ENCODE measurements at places on chromosomes 6 and 20.

DNA sequence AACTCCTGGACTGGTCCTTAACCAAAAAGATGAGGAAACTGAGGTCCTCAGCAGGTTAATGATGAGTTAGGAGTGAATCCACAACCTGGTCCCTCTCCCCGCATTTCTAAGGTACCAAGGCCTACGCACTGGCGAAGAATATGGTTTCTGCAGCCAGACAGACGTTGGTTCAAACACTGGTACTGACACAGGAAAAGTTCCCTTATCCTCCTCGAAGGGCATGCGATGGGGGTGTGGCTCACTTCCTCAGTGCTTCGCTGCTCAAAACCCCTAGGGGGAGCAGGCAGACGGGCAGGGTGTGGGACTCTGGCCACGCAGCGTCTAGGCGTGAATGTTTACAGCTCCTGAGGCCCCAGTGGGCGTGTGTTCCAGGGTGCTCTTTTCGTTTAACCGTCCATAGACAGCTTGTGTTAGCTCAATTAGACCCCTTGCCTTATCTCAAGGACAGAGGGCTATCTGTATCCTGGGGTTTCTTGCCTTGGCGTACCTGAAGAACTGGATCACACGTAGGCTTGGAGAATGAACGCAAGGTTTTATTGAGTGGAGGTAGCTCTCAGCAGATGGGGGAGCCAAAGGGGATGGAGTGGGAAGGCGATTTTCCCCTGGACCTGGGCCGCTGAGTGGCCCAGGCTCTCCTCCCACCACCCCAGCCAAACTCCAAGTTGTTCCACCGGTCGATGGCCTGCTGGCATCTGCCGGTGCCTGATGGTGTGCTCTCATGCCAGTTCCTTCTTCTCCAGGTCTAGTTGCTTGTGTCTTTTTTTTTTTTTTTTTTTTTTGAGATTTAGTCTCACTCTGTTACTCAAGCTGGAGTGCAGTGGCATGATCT, 31.8 kb upstream of the PTPN1 start:
- DNase-seq, result no peak

DNA sequence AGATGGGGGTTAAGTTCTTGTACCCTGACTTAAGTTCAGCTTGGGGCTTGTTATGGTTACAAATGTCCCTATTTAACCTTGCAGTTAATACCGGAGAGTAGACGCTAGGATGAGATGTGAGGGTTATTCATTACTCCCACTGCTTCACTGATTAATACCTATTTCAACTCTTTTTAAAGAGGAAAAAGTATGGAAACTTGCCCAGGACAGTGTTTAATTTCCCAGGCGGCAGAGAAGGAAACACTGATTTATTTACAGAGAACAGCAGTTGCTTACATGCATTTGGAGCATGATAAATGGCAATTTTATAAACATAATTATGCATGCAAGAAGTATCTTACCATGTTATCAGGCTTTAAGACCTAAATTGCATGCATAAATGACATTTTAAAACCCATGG, 137.7 kb downstream of the RCAN2 start:
- no peak for DNase-seq

GRCh38 chr6:109056661-109057060, 38.0 kb downstream of the SESN1 start:
- no peak for DNase-seq

GRCh38 chr6:41580690-41581089, 34.5 kb downstream of the FOXP4 start:
- DNase-seq, result no peak

DNA sequence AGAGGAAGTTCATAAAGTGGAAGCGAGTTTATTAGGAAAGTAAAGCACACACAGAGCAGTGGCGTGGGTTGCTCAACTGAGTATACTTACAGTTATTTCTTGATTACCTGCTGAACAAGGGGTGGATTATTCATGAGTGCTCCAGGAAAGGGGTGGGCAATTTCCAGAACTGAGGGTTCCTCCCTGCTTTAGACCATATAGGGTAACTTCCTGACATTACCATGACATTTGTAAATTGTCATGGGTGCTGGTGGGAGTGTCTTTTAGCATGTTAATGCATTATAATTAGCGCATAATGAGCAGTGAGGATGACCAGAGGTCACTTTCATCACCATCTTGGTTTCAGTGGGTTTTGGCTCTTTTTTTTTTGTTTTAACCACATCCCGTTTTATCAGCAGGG, 29.8 kb downstream of the PDYN start:
- DNase-seq, result no peak

- no peak for DNase-seq
Observed at GRCh38 chr6:88441346-88441745, 275.2 kb upstream of the CNR1 start.

- no peak for DNase-seq
Observed at GRCh38 chr20:60903325-60903971, 348.6 kb upstream of the CDH4 start.

DNA sequence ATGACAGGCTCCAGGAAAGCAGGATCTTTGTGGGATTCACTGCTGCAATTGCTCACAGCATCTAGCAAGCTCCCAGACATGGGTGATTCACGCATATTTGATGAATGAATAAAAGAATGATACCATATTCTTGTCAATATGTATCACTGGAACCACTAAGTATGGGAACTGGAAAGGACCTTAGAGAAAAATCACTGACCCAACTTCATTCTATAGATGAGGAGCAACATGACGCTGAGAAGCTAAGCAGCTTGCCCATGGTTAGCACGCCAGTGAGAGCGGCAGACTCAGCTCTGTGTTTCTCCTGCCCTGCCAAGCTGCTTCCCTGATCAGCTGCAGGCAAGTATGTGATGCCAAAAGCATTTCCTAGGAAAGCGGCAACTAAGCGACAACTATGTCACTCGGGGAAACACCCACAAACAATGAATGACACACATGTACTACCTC, 66.8 kb downstream of the PPP1R3G start:
- no peak for DNase-seq

DNA sequence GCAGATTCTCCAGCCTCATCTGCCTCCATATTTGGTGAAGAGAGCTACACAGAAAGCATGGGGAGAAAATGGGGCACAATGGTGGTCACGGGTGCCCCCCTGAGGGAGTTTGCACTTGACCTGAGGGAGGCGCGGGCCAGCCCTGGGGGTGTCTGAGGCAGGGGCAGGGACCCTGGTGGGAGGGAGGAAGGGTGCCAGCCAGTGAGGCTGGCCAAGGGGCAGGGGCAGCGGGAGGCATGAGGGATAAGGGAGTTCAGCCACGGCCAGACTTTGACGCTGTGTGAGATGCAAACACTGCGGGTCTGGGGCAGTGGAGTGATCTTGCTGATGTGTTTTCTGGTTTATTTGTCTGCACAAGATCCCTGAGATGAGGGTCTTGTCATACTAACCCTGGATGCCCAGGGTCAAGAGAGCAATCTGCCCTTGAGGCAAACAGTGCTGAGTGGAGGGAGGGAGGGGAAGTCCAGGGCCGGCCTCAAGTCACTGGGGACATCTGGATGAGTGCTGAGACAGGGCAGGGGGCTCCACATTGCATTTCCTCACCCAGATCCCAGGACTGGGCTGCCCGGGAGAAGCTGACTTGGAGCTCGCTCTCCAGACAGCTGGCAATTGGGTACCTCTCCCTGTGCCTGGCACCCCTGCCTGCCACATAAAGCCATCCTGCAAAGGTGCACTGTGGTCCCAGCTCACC, 8.8 kb upstream of the PCMTD2 start:
- DNase-seq, result no peak

DNA sequence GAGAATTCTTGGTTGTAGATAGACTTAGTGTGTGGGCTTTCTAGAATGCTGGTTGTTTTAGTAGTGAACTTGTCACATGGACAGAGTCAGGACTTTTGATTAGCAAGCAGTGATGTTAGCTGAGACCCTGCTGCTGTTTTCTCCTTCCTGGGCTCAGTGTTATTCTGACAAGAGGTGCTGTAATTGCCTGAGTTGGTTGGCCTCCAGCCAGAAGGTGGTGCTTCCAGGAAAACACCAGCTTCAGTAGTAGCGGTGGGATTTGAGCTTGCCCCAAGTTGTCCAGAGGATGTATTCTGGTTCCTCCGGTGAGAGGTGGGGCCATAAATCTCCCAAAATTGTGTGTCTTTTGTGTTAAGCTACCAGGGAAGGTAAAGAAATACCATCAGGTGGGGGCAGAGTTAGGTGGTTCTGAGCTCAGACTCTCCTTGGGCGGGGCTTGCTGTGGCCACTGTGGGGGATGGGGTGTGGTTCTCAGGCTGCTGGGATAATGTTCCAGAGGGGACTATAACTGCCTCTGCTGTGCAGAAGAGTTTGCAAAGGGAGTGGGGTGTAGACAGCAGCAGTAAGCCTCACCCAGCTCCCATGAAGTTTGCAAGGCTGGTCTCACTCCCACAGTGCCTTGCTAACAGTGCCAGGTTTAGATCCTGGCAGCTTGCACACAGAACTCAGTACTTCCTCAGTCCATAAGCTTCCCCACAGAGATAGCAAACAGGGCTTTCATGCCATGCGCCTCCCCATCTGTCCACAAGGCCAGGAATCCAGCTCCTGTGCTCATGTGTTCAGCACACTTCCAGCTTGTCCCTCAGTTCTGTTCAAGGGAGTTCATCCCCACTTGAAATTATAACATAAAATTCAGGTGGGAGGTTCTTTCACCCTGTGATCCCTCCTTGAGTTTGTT, 278.4 kb upstream of the PTCHD4 start:
- DNase-seq, result no peak

DNA sequence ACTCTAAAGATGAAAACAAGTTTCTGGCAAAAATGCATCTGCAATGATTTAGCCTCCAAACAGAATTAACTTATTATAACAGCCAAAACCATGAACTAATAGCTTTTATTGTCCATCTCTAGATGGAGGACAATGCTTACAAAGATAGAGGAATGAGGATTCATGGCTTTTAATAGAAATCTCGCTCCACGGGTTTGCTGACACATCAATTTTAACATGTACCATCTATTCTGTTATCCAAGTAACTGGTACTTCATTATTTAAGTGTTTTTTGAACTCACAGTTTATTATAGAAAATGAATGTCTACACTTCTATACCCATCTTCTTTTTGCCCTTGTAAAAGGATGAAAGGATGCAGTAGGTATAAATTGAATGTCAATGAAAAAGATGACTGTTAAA, 10.8 kb downstream of the TMX4 start:
- no peak for DNase-seq

GRCh38 chr6:13851330-13851729, 37.0 kb upstream of the MCUR1 start:
- no peak for DNase-seq

DNA sequence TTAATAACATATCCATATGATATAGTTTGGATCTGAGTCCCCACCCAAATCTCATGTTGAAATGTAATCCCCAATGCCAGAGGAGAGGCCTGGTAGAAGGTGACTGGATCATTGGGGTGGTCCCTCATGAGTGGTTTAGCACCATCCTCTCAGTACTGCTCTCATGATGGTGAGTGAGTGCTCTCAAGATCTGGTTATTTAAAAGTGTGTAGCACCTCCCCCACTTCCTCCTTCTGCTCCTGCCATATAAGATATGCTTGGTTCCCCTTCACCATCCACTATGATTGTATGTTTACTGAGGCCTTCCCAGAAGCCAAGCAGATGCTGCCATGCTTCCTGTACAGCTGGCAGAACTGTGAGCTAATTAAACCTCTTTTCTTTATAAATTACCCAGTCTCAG, 22.9 kb downstream of the IRF4 start:
- DNase-seq, result no peak

DNA sequence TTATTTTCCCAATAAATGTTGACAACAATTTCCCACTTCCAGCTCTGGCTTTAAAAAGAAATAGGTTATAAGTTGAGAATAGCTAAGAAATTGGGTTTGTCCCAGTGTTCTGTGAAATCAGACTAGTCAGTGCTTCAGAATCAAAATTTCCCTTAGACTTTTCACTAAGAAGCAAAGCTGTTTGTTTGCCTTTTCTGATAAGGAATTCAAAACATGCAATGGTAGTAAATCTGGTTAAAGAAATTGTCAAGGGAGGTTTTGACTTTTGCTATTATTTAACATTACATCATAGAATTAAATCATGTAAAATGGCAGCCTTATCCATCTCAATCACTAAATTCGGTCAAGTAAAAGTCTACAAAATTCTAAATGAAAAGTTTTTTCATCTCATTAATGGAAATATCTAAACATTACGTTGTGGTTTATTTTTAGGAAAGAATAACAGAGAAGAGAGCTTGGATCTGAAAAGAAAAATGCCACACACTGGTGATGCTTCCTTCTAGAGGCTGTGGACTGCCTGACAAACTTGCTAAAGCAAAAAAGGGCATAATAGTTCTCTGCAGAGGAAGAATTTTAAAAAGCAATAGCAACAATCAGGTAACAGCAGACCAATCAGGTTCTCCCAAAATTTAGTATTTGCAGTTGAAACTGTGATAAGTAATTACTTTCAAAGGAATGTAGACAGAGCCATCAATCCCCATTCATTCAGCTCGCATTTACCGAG, 36.4 kb downstream of the PLAGL1 start:
- no peak for DNase-seq

- DNase-seq, result no peak
Observed at GRCh38 chr6:22294301-22294700, 2.5 kb downstream of the PRL start.

DNA sequence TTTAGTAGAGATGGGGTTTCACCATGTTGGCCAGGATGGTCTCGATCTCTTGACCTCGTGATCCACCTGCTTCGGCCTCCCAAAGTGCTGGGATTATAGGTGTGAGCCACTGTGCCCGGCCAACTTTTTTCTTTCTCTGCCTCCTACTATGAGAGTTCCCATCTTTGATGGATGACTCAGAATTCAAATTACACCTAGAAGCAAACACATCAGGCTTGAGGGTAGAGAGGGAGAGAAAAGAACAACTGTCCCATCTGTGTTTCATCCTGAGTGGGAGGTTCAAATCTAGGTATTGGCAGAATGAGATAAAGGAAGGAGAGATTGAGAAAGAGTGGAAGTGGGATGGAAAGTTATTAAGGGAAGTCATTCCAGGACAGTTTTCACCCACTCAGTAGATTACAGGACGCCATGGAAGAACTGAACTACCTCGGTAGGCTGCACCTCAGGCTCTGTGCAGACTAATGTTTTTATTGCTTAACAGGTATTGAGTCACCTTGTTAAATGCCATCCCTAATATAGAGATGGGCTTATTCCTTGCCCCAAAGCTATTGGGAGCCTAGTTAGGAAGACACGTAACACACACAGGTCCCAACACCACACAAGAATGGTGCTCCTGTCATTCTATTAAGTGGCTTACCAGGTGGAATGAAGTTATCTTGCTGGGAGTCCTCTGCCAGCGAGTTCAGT, 275.7 kb downstream of the SOX4 start:
- DNase-seq, result no peak

GRCh38 chr6:133205304-133205703, 35.9 kb upstream of the EYA4 start:
- DNase-seq, result no peak

DNA sequence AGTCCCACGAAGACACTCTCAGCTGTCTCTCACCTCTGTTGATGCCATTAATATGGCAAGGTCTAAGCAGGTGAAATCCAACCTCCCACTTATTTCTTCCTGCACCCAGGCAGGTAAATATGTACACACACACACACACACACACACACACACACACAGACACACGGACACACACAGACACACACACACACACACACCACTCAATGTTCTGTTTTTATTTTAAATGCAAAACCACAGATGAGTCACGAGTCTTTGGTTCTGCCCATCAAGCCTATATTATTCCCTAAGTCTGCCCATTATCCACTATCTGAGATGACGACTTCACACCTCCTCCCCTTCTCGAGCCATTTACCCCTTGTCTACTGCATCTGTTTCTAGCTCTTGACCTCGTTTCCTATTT, 344.7 kb downstream of the CDH26 start:
- no peak for DNase-seq

Data from Panc1 (cell line).